ENCODE measurements at places on chromosomes 2 and 18.
A peak's percentile ranks its signal among the peaks of the same experiment; 100 is the strongest.

GRCh38 chr2:219119422-219120043 is 41.1 kb downstream of the NHEJ1 start:
- DNase-seq = peak; percentile 62

- DNase-seq = peak; percentile 72
Measured at GRCh38 chr18:3624935-3625741, 175.2 kb downstream of the TGIF1 start.

DNA sequence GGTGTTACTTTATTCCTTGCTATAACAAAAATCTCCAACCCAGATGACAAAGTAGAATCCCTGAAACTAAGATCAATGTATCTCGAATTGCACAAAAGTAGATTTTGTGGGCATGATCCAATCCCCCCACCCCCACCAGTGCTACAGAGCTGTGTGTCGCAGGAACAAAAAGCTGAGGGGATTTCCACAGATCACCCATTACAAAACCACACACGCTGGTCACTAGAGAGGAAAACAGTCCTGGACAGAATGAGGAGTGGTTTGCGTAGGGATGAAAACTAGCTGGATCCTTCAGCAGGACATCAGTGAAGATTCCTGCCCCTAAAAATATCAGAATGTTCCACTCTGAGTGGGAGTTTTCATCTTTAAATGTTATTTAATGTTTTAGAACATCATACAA is 165.3 kb upstream of the STK17B start:
- no peak for DNase-seq

DNA sequence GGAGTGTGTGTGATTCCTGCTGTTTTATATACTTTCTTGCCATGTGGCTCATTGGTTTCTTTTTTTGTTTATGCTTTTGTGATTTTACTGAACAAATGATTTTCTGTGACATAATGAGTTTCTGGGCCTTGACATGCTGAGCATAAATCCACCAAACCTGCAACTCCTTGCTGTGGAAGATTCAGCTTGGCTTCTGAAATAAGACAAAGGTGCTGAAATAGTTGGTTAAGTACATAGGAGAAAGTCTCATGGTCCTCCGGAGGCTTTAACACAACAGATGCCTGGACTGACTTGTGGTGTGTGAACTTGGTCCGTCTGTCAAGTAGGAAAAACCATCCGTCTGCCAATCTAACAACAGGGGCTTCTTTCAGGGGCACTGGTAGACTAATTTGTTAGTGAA is 315.3 kb upstream of the CXCR4 start:
- no peak for DNase-seq

- DNase-seq = no peak
Measured at GRCh38 chr2:143529118-143529720, 400.0 kb downstream of the ARHGAP15 start.

DNA sequence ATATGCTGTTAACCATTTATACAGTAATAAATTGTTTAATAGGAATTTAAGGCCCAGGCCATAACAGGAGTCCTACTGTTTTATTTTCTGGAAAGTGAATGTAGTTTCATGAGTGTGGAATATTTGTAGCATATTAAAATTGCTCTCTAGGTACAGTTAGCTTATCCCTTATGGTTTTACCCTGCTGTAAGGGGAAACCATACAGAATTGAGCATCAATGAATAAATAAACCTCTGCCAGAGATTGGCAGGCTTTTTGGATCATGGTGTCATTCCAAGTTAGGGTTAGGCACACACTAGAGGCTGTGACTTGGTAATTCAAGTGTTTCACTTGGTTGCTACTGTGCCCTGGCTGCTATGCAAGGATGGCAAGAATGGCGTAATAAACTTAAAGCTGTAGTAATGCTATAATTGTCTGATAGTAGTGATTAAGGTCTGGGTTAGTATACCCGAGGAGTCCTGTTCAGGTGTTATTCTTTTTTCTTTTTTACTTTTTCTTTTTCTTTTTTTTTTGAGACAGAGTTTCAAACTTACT is 30.4 kb downstream of the BMPR2 start:
- no peak for DNase-seq

DNA sequence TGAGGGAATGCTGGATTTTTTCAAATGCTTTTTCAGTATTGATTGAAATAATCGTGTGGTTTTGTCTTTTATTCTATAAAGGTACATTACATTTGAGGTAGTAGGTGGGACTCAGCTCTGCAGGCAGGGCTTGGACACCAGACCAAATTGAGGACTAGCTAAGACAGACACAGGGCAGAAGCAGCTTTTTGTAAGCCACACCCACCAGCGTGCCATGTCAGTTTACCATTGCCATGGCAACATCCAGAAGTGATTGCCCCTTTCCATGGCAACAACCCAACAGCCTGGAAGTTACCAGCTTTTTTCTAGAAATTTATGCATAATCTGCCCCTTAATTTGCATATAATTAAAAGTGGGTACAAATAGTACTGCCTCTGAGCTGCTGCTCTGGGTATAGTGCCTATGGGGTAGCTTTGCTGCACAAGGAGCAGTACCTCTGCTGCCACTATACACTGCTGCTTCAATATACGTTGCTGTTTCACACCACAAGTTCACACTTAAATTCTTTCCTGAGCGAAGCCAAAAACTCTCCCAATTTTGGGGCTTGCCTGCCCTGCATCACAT is 23.6 kb upstream of the VWA3B start:
- no peak for DNase-seq

DNA sequence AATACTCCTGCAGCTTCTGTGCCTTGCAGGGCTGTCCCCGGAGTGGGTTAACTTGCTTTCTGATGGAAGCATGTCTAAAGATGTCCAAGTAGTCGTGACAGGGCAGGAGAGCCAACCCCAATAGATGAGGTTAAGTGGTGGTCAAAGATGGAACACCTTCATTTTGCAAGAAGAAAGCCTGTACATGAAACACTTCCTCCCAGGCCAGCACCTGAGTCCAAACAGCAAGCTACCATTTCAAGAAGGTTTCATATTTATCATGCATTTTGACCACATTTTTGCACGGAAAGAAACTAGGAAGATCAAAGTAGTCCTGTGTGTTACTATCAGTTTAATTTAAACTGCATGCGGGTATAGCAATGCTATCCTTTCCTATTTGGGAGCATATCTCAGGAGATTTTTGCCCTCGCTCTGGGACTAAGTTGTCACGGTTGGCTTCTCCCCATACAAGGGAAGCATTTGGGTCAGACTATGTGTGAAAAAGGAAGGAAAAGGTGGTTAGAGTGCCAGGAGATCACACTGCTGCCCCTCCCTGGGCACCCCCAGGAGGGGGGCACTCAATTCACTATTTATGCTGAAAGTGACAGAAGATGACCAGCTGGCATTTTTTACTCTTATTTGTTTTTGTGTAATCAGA is 187.6 kb downstream of the ZNF521 start:
- no peak for DNase-seq

- no peak for DNase-seq
Measured at GRCh38 chr2:10332402-10333246, 29.9 kb downstream of the HPCAL1 start.

GRCh38 chr2:16058256-16058655 is 117.9 kb downstream of the MYCN start:
- DNase-seq = no peak

- DNase-seq = no peak
Measured at GRCh38 chr2:64914735-64915509, 74.3 kb upstream of the SLC1A4 start.

DNA sequence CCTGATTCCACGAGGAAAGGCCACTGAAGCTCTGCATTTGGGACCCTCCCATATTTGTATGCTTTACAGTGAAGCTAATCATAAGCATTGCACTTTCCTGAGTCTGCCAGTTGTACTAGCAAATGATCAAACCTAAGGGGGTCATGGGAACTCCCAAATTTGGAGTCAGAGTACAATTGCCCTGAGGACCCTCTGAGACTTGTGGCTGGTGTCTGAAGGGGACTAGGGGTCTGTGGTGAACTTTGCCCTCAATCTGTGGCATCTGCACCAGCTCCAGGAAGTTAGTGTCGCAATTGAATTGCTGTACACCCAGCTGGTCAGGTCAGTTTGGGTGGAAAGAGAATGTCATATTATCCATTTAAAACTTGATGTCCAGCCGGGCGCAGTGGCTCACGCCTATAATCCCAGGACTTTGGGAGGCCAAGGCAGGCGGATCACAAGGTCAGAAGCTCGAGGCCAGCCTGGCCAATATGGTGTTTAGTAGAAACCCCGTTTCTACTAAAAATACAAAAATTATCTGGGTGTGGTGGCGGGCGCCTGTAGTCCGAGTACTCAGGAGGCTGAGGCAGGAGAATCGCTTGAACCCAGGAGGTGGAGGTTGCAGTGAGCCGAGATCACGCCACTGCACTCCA is 18.1 kb downstream of the SOWAHC start:
- no peak for DNase-seq

GRCh38 chr2:42350434-42351063 is 10.5 kb downstream of the COX7A2L start:
- DNase-seq = no peak

DNA sequence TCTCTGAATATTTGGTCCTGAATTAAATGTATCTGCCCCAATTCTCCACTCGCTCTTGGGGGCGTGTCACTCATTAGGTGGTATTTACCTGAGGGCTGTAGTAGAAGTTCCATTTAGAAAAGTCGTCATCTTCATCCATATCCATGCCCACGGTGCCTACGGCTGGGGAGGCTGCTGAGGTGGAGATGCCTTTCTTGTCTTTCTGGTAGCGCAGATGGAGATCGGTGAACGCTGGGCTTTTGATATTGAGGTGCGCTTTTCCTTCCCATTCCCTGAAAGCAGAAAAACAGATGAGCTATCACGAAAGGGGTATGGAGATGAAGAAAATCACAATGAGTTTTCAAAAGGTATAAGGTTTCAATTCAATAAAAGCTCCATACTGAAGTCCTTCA is 39.7 kb downstream of the APOB start:
- no peak for DNase-seq

GRCh38 chr2:74041182-74041581 is 56.5 kb downstream of the TET3 start:
- DNase-seq = no peak

GRCh38 chr18:21459706-21460286 is 140.7 kb downstream of the ESCO1 start:
- DNase-seq = no peak

DNA sequence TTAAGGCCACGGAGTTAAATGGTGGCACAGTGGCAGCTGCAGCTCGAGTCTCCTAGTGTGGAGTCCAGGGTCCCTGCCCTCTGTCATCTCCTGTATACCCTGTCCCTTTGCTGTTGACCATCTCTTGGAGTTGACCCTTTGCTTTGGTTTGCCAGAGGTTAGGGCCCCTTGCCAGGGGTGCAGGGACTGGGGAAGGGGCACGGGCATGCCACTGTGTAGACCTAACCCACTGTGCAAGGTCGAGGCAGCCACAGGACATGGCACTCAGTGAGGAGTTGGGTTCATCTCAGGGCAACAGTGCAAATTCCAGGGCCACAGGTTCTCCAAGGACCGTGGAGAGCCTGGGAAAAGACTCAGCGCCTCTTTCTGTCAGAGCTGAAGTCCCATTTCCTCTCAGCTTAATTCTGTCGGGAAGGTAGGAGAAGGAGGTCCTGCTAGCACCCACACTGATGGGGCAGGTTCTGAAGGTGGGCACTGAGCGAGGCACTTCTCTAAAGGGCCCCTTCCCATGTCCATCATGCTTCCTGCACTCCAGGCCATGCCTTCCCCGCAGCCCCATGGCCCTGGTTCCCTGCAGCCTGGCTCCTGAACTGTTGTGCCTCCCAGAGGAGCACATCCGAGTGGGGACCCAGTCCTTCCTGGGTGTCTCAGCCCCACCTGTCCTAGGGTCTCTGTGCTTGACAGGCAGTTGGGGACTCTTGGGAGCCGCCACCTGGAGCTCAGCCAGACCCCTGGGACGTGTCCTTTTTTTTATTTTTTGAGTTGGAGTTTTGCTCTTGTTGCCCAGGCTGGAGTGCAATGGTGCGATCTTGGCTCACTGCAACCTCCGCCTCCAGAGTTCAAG is 2.8 kb downstream of the KHK start:
- DNase-seq = no peak

DNA sequence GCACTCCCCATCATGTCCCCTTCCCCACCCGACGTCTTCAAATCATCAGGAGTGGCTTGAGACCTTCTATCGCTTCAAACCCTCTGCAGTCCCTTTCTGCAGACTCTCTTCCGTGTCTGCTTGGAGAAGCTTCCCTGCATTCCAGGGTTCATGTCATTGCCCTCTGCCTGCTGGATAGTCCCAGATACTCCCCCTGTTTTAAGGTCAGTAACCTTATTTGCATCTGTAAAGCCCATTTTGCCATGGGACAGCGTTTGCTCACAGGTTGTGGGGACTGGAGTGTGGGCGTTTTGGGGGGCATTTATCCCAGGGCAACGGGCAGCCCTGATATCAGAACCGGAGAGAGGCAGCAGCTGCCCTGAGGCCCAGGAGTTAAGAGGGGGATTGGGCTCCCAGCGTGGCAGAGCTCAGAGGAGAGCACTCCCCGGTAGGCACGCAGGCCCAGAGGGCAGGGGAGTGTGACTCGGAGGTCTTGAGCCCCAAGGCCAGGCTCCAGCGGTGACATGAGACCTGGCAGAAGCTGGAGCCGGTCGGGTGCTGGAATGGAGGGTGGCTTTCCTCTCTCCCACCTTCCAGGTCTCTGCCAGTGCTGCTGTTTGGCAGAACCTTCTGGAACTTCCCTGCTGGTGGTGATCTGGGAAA is 73.8 kb downstream of the RTP5 start:
- no peak for DNase-seq

- no peak for DNase-seq
Measured at GRCh38 chr2:220212296-220213080, 585.1 kb downstream of the SLC4A3 start.

DNA sequence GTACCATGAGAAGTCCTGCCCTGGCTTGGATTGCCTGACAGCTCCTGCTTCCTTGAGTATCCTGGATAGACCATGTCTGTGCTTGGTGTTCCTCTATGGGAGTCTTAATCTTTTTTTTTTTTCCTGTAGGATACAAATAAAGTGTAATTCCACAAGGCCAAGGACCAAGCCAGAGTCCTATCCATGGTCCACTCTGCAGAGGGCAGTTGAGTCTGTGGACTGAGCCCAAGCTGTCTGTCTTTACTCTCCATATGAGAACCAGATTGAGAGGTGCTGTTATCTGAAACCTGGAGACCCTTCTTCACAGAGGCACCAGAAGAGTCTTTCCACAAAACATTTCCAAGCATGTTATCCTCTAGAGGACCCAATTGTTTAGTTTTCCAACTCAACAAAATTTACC is 1.4 kb upstream of the KIF3C start:
- DNase-seq = no peak

DNA sequence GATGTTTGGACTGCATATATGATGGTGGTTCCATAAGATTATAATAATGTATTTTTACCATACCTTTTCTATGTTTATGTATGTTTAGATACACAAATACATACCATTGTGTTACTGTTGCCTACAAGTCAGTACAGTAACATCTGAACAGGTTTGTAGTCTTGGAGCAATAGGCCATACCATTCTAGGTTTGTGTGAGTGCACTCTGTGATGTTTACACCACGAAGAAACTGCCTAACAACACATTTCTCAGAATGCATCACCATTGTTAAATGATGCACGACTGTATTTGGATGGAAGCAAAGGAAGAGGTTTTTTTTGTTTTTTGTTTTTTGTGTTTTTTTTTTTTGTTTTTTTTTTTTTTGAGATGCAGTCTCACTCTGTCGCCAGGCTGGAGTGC is 9.5 kb downstream of the DUSP19 start:
- no peak for DNase-seq
